ENCODE measurements at places on chromosomes 5 and 9. TPM values are rescaled to one million over a fixed set of nuclear protein-coding genes. Genes with fewer than 3 reads are reported as not detected.

FOXD4 gene
- total RNA-seq = 0.45 TPM

ITGA2 gene
- 11.0 TPM for total RNA-seq

NUTM2G gene
- total RNA-seq = not detected

APBA1 gene
- 11.1 TPM for total RNA-seq

NCS1 gene
- total RNA-seq = 11.7 TPM

BHMT2 gene
- total RNA-seq = 33.2 TPM

All from sciatic nerve (tissue), 2 donors.